ENCODE measurements at places on chromosomes 3 and 15.

DNA sequence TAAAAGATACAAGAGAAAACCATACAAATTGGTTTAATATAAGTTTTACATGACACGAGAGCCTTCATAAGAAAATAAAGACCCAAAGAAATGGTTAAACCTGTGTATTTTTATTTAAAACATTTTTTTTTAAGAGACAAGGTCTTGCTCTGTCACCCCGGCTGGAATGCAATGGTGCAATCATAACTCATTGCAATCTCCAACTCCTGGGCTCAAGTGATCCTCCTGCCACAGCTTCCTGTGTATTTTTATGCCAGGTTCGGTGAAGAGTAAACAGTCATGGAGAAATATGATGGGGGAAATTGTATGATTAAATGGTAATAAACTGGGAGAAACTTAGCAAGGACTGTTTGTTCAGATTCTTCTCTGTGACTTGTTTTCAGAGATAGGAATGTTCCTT lies 441.0 kb downstream of the TUSC7 start:
- DNase-seq: no peak

DNA sequence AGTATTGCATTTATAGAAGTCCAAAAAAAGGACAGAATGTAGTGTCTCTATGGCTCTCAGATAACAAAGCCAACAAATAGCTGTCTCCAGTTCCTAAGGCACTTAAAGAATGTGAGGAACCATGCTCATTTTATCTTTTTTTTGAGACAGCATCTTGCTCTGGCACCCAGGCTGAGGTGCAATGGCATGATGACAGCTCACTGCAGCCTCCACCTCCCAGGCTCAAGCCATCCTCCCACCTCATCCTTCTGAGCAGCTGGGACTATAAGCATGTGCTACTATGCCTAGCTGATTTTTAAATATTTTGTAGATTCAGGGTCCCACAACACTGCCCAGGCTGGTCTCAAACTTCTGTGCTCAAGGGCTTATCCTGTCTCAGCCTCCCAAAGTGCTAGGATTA lies 16.1 kb downstream of the ISY1 start:
- DNase-seq: no peak

- peak; percentile 15 for DNase-seq
These were observed 41.5 kb downstream of the CSNK1G1 start for GRCh38 chr15:64314456-64314855.

- DNase-seq: no peak
These were observed 154.5 kb upstream of the TBL1XR1 start for GRCh38 chr3:177351757-177352158.

GRCh38 chr3:98567666-98568270 lies 25.6 kb downstream of the CPOX start:
- DNase-seq: no peak

- no peak for DNase-seq
These were observed 139.6 kb downstream of the IL20RB start for GRCh38 chr3:137097386-137097785.

- DNase-seq: no peak
These were observed 78.0 kb upstream of the MBNL1 start for GRCh38 chr3:152190636-152191183.

GRCh38 chr3:186965141-186965879 lies 35.0 kb downstream of the ST6GAL1 start:
- no peak for DNase-seq

- no peak for DNase-seq
These were observed 60.8 kb upstream of the GOLIM4 start for GRCh38 chr3:168156479-168156878.

DNA sequence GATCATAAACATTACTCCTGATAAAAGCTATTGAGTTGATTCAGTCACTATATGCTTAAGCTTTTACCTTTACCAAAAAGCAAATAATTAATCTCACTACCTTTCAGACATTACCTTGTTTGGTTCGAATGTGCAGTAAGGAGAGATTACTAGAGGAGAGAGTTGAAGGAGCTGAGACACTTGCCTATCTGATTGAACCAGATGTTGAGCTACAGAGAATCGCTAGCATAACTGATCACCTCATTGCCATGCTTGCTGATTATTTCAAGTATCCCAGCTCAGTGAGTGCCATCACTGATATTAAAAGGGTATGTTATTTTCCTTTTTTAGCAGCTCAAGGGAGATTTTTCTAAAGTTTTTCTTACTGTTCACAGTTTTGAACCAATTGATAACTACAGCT lies 54.6 kb downstream of the ARMC8 start:
- DNase-seq: no peak

DNA sequence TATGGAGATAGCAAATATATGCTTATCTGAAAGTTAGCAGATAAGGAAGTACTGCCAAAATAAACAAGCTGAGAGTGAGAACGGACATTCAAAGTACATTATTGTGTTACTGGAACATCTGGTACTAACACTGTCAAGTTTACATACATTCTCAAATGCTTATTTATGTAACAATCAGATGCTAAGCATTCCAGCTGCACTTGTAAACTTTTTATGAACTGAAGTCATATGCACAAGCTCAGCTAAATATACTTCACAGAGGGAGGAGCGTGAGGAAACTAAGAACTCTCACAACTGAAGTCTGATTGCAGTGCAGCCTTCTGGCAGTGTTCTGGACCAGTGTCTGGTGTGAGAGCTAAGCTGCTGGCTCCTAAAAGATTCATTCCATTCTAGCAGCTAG lies 223.7 kb upstream of the NANOGP8 start:
- DNase-seq: peak; percentile 94

DNA sequence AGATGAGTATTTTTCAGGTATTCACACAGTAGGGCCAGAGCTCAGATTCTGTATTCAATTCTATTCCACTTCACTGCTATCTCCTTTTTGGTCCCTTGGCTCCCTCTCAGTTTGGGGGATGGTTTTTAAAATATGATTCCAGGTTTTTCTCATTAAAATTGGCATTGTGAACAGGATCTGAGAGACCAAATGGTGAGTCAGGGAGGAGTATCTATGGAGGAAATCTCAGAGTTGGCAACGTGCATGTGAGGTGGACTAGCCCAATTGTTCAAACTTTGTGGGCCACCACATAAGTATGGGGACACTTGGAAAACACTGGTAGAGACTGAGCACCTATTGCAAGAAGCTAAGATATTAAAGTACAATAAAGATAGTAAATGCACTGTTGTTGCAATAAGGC lies 53.9 kb upstream of the TTC14 start:
- peak; percentile 16 for DNase-seq

DNA sequence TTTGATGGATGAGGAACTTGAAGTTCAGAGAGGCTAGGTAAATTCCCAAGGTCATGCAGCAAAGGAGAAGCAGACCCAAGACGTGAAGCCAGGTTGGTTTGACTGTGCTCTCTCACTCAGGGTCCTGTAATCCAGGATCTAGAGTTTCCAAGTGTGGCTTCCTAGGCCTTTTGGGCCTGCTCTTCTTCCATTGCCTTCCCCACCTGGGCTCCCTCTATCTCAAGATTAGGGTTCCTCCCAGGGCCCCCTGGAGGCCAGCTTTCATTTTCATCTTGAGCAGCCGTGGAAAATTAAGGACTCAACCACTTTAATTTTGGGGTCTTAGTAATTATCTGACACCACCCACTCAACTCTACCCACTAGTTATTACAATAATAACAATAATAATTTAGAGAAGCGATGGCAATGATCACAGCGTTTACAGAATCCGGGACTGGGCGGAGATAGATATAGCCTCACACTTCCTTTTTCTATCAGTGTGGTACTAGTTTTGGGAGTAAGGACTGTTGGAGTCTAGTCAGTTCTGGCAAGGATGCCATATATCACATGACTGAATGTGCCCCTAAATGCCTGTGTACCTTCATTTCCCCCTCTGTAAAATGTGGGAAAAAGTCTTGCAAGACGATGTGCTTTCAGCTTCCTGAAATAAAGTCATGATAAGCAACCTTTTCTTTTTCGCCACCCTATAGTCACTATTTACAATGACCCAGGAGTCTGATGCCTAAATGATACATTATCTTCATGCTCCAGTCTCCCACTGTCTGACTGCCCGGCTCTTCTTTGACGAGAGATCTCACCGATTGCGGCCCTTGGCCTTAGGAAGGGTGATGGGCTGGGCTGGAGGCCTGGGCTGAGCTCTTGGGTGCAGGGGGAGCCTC lies 30.2 kb upstream of the MAGEF1 start:
- no peak for DNase-seq

GRCh38 chr15:100771746-100772145 lies 107.9 kb upstream of the ALDH1A3 start:
- no peak for DNase-seq

- DNase-seq: no peak
These were observed 31.6 kb upstream of the CERS3 start for GRCh38 chr15:100560323-100560722.

GRCh38 chr3:71309342-71309741 lies 274.2 kb downstream of the FOXP1 start:
- peak; percentile 26 for DNase-seq

- DNase-seq: no peak
These were observed 99.7 kb upstream of the DAZL start for GRCh38 chr3:16704941-16705340.

GRCh38 chr3:195815169-195815771 lies 3.5 kb upstream of the MUC4 start:
- no peak for DNase-seq

DNA sequence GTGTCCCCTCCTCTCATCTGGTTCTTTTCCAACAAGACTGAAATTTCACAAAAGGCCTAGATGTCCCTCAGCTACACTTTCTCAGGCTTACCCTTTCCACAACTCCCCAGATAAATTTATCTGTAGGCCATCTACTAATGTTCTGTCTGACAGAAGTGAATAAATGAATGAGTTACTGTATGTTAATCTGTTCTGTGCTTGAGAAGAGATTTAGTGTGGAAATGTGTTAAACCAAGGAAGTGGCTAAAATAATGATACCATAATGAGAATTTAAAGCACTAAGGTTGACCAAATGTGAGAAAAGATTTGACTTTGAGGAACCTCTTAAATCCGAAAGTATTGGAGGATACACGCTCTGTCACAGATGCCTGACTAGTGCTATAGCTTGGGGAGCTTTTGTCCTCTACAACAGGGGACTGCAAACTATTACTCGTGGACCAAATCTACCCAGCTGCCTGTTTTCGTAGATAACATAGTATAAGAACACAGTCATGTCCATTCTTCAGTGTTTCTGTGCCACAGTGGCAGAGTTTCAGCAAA lies 74.8 kb upstream of the P2RY1 start:
- no peak for DNase-seq

GRCh38 chr15:94638183-94638582 lies 406.8 kb downstream of the MCTP2 start:
- no peak for DNase-seq

- DNase-seq: no peak
These were observed at the start of gene DCLK3 for GRCh38 chr3:36763850-36764703. Gene DCLK3, minus strand, starts transcription at chr3:36764553. Its CDS starts 290 bp downstream, at chr3:36764263.

DNA sequence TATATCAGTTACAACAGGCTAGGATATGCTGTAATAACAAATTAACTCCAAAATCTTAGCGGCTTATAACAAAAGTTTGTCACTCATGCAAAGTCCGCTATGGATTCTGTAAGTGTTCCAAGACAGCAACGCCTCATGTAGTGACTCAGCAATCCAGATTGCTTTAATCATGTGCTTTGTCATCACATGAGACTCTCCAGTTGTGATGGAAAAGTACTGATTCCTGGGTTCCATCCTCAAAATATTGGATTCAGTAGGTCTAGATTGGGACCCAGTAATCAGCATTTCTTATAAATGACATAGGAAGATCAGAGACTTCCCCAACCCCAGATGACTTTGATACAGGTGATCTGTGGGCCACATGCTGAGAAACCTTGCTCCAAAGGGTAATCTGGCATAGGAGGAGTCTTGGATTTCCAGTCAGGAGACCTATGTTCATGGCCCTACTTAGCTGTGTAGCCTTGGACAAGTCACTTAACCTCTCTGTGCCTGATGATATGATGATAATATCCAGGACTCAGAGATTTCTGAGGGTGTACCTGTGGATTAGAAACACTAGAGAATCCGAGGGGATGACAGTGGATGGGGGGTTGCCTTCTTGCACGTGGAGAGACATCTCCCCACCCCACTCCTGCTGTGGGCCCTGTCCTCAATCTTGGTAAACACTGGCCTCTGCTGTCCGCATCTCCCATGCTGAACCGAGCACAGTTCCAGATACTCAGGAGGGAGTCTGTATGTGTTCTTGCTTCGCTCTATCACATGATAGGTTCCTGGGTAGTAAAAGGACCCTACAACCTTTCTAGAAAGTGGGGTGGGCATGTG lies 65.5 kb downstream of the CORO2B start:
- peak; percentile 87 for DNase-seq

GRCh38 chr3:21520106-21520963 lies 230.7 kb downstream of the ZNF385D start:
- DNase-seq: no peak

DNA sequence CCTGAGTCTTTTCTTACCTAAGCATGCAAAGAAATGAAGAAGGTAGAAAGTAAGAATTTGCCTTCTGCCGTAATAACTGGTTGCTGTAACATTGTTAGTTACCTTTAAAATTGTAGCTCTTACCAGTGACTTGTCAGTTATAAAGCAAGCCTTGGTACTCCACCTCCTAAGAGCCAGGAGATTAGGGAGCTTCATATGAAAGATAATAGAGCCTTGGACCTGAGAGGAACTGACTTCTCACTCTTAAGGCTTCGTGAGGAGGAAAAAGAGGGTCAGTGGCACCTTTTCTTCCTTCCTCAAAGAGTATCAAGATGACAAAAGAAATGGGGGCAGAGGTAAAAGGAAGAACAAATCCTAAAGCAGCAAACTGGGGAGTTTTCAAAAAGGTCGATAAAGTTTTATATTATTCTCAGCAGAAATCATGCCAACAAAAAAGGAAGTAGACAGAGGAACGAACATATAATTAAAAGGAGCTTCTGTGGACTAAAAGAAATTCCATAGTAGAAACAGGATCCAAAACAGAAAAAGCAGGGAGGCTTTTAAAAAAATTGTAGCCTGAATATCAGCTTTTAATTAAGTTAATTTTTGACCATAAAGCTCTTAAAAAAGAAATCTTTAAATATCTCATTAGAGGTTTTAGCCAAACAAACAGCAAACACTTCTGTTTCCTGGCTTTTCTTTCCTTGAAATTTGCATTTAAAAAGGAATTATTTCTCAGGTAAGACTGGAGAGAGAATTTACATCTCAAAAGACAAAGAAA lies 847.1 kb upstream of the ALCAM start:
- no peak for DNase-seq

- no peak for DNase-seq
These were observed 43.2 kb upstream of the FAM107A start for GRCh38 chr3:58620421-58620820.

GRCh38 chr3:119099785-119100184 lies 46.2 kb upstream of the TEX55 start:
- DNase-seq: no peak

DNA sequence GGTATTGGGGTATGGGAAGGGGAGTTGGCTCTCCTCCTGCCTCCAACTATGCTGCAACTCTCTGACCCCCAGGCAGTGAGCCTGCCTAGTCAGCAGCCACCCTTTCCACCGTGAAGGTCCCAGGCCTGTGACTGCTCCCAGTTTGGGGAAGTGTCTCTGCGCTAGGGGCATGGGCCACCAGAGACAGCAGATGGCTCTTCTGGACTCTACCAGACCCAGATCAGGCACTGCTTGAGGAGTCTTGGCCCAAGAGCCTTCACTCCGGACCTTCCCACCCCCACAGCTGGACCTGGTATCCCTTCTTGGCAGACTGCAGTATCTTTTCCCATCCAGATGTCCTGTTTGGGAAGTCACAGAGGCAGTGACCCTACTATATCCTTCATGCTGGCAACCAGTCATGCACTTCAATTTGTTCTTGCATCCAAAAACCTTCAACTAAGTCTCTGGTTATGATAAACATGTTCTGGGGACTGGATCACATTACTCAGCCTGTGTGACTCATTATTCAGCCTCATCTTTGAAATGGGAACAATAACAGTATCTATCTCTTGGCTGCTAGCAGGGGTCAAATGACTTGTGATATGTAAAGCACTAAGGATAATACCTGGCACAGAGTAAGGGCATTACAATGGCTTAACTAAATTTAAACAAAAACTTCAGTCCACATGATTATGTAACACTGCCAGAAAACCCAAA lies 62.7 kb downstream of the POMGNT2 start:
- DNase-seq: no peak

All from fibroblast of skin of right biceps (primary cell).